ENCODE measurements at places on chromosomes 11 and 22.

DNA sequence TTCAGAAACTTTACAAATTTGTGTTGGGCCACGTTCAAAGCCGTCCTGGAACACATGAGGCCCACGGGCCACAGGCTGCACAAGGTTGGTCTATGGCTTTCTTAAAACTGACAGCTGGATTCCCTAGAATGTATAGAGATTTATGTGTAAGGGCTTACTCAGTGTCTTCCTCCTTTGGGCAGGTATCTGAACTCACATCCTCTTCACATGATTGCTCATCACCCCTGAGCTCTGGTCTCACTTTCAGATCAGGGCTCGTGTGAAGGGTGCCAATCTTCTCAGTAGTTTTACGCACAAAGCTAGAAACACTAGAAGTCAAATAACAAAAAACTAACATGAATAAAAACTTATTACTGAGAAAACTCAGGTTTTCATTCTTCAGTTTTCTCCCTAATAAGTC is 27.1 kb downstream of the HPS5 start:
- peaks cover 88% of the 10 kb centered on the region for H3K36me3 ChIP-seq
- H3K4me3 ChIP-seq = no peak overlapping the region
- no peak for DNase-seq
- H3K27me3 ChIP-seq = no peaks in the 10 kb centered on the region
- no peaks in the 10 kb centered on the region for H3K4me1 ChIP-seq

GRCh38 chr11:74507582-74507981 is 14.1 kb upstream of the LIPT2 start:
- no peaks in the 10 kb centered on the region for H3K27me3 ChIP-seq
- no peak overlapping the region for H3K4me3 ChIP-seq
- no peak for DNase-seq
- H3K36me3 ChIP-seq = peaks cover 6% of the 10 kb centered on the region
- H3K4me1 ChIP-seq = no peaks in the 10 kb centered on the region

DNA sequence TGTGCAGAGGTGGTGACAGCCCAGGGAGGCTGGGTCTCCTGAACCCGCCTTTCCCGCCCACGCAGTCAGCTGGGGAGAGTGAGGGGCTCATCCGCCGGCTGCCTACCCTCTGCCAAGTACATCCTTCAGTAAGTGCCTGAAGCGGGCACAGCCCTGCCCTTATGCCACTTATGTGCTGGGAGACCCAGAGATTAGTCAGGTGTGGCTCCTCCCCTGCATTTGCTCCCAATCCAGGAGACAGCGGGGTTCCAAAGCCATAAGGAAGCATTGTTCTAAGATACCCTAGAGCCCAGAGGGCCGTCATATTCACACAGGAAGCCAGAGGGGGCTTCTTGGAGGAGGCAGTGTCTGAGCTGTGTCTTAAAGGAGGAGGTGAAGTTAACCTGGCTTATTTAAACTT is 5.8 kb upstream of the PPP6R3 start:
- no peaks in the 10 kb centered on the region for H3K4me1 ChIP-seq
- H3K4me3 ChIP-seq = no peak overlapping the region
- H3K27ac ChIP-seq = no peak overlapping the region
- H3K27me3 ChIP-seq = no peaks in the 10 kb centered on the region
- peaks cover 4% of the 10 kb centered on the region for H3K36me3 ChIP-seq

- H3K27ac ChIP-seq = no peak overlapping the region
- H3K4me3 ChIP-seq = no peak overlapping the region
- H3K4me1 ChIP-seq = 0 out of 2 replicates have a peak, but pooled peaks cover under 1% of the 10 kb centered on the region
- DNase-seq = peak; percentile 87
- no peaks in the 10 kb centered on the region for H3K27me3 ChIP-seq
Measured at GRCh38 chr11:75105462-75105925, 8.8 kb upstream of the OR2AT4 start.

DNA sequence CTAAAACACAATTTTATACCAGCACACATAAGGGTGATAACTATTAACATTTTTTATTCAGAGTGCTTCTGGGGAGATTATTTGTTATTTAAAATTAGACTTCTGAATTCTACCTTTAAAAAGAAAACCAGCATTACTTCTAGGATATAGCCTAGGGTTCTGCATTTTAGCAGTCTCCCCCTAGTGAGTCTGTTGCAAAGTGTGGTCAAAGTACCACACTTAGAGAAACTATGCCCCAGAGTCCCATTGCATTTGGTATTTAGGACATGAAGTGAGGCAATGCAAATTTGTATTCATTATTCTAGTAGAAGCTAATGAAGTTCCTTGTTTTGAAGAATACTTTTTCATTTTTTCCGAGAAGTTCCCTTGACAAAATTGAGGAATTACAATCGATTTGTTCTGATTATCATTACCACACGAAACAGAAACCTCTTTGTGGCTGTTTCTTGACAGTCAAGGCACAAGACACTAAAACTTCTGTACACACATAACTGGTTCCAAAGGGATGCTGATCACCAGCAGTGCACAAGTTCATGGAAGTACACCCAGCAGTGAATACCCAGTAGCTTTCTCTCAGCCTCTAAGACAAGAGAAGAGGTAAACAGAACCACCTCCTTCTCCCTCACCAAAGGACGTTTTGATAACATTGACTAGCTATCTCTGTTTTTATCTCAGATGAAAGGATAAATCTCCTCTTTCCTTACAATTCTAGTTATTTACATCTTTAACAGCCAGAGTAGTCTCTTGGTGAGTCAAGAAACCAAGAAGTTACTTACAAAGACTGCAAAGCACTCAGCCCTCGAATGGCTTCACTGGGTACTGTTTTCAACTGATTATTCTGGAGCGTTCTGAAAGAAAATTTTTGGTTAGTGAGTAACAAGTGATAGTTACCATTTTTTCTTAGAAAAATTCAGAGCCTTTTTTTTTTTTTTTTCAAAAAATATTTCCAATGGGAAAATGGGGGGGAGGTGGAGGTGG is 27.6 kb upstream of the CCDC34 start:
- peaks cover 6% of the 10 kb centered on the region for H3K4me1 ChIP-seq
- H3K27me3 ChIP-seq = no peaks in the 10 kb centered on the region

DNA sequence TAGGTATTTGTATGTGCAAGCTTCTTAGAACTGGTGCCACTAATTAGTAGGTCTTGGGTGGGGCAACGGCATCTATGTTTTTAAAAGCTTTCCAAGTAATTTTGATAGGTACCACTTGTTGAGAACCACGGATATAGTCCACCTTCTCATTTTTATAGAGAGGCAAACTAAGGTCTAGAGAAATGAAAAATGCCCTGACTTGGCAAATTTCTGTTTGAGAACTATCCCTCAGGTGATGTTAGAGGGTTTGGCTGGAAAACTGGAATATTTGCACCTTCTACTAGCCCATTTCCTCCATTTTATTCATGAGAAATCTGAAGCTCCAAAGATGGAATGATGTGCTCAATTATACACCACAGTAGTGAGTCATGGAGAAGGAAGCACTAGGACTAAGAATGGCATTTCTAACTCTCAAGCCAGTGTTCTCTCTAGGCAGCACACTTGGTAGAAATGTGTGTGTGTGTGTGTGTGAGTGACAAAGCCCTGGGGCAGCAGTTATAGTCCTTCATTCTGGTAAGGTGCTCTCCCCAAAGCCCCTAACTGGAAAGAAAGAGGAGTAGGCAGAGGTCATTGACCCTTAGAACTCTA is 1.8 kb upstream of the TMEM86A start:
- no peak for DNase-seq
- no peaks in the 10 kb centered on the region for H3K4me1 ChIP-seq
- no peaks in the 10 kb centered on the region for H3K27me3 ChIP-seq
- H3K36me3 ChIP-seq = no peaks in the 10 kb centered on the region

- peaks cover 2% of the 10 kb centered on the region for H3K4me1 ChIP-seq
- no peak for DNase-seq
- peaks cover 63% of the 10 kb centered on the region for H3K27me3 ChIP-seq
- H3K36me3 ChIP-seq = no peaks in the 10 kb centered on the region
- H3K27ac ChIP-seq = no peak overlapping the region
Measured at GRCh38 chr11:128902515-128903066, 11.4 kb downstream of the KCNJ5 start.

- DNase-seq = no peak
- H3K36me3 ChIP-seq = peaks cover 31% of the 10 kb centered on the region
- H3K27me3 ChIP-seq = peaks cover 19% of the 10 kb centered on the region
Measured at GRCh38 chr22:19143967-19144400, 467 bp downstream of the ESS2 start.

DNA sequence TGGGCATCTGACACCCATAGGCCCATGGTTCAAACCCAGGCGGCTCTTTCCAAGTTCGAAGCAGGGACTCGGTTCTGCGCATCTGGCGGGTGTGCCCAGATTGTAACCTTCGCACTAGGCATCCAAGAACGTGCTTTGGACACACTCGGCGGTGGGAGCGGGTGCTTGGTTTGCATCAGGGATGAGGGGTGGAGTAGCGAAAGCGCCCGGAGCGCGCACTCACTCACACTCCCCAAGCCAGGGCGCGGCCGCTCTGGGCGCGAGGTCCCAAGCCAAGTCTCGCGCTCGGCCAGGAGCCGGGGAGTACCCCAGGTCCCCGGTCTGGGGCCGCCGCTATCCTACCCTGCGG is 243 bp upstream of the SYT9 start:
- peak overlapping the region; percentile 73 for H3K4me3 ChIP-seq
- peaks cover 10% of the 10 kb centered on the region for H3K27me3 ChIP-seq
- DNase-seq = no peak
- H3K27ac ChIP-seq = no peak overlapping the region

DNA sequence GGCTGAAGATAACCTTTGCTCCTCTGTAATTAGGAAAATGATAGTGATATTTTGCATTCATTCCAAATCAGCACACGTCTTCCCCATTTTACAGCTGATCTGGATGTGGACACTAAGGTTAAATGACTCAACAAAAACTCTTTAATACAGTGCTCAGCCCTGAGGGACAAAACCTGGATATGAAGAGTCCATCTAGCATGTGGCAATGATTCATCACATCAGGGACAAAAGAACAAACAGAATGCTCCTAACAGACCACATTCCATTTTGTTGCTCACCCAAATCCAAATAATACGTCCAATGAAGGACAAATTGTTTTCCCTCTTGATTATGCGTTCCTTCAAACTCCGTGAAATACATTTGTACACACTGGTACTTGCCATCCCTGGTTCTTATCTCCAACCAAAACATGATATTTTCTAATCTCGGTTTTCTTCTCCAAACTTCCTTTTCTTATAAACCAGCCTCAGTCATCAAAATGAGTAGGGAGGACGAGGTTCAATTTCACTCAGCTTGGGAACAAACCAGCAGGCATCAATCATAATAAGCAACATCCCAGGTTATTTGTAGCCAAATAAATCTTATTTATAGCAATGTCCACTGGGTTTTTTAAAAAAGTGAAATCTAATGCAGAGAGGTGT is 53.7 kb upstream of the MTMR2 start:
- H3K27me3 ChIP-seq = no peaks in the 10 kb centered on the region
- no peak overlapping the region for H3K27ac ChIP-seq
- H3K36me3 ChIP-seq = no peaks in the 10 kb centered on the region
- no peak overlapping the region for H3K4me3 ChIP-seq
- H3K4me1 ChIP-seq = no peaks in the 10 kb centered on the region

- H3K27ac ChIP-seq = no peak overlapping the region
- H3K4me1 ChIP-seq = no peaks in the 10 kb centered on the region
- no peaks in the 10 kb centered on the region for H3K27me3 ChIP-seq
- no peak overlapping the region for H3K4me3 ChIP-seq
- no peaks in the 10 kb centered on the region for H3K36me3 ChIP-seq
- no peak for DNase-seq
Measured at GRCh38 chr11:117900720-117901440, 24.4 kb upstream of the FXYD6 start.

GRCh38 chr11:36455658-36456111 is 54.4 kb downstream of the TRAF6 start:
- H3K4me1 ChIP-seq = no peaks in the 10 kb centered on the region
- no peak for DNase-seq
- no peaks in the 10 kb centered on the region for H3K36me3 ChIP-seq
- H3K27me3 ChIP-seq = no peaks in the 10 kb centered on the region
- no peak overlapping the region for H3K27ac ChIP-seq
- no peak overlapping the region for H3K4me3 ChIP-seq

DNA sequence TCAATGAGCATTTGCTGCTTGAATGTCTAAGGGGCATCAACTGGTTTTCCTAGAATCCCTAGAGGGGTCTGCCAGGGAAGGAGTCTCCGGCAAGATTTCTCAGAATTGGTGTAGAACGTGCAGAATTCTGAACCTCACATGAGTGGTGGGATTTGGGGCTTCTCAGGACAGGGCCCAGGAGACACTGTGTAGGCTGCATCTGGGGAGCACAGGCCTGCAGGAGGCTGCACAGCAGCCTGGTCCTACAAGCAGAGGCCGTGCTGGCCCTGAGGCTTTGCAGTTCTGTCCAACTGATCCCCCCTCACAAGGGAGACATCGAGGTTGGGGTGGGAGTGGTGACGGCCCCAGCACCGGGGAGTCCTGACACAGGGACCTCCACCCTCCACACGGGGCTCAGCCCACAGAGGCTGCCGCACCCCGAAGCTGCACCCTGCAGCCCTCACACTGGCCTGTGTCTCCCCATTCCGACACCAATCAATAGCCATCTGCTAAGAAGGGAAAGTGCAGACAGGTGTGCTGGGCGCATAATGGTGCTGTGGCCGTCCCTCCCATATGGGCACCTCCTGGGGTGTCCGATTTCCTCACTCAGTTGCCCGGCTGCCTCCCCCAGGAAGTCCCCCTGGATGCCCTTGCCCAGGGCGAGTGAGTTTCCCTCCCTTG is 688.1 kb downstream of the BRD1 start:
- no peak overlapping the region for H3K4me3 ChIP-seq
- DNase-seq = peak; percentile 19
- no peak overlapping the region for H3K27ac ChIP-seq
- H3K4me1 ChIP-seq = no peaks in the 10 kb centered on the region
- H3K27me3 ChIP-seq = no peaks in the 10 kb centered on the region

DNA sequence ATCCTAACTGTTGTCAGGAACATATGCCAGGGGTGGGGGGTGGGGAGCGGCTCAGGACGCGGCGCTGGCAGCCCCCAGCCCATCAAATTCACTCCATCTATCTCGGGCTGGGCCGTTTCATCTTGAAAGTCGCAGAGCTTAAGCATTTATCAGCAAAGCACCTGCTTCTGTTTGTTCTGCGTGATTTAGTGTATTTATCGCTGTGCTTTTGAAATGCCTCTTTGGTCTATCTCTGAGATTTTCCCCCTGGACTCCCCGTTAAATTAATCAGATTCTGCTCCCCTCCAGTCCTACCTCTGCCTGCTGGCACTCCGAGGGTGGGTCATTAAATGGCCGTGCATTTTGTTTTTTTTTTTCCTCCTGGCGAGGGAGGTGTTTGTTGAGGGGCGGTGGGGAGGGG is 446.2 kb downstream of the TBC1D22A start:
- no peak for DNase-seq
- H3K4me1 ChIP-seq = no peaks in the 10 kb centered on the region
- H3K36me3 ChIP-seq = peaks cover 50% of the 10 kb centered on the region
- no peak overlapping the region for H3K4me3 ChIP-seq
- no peaks in the 10 kb centered on the region for H3K27me3 ChIP-seq

- peak overlapping the region; percentile 68 for H3K4me3 ChIP-seq
- H3K4me1 ChIP-seq = peaks cover 15% of the 10 kb centered on the region
- H3K27me3 ChIP-seq = peaks cover 2% of the 10 kb centered on the region
- H3K36me3 ChIP-seq = no peaks in the 10 kb centered on the region
- peak overlapping the region; percentile 53 for H3K27ac ChIP-seq
Measured at GRCh38 chr11:118615282-118615975, 8.0 kb downstream of the PHLDB1 start.

- no peaks in the 10 kb centered on the region for H3K4me1 ChIP-seq
- H3K27ac ChIP-seq = no peak overlapping the region
- H3K36me3 ChIP-seq = no peaks in the 10 kb centered on the region
- H3K4me3 ChIP-seq = no peak overlapping the region
- no peak for DNase-seq
Measured at GRCh38 chr11:113304916-113305315, 9.5 kb upstream of the TTC12 start.

- H3K4me3 ChIP-seq = no peak overlapping the region
- H3K4me1 ChIP-seq = no peaks in the 10 kb centered on the region
- no peaks in the 10 kb centered on the region for H3K27me3 ChIP-seq
- peaks cover 16% of the 10 kb centered on the region for H3K36me3 ChIP-seq
Measured at GRCh38 chr22:44245438-44245837, 64.7 kb downstream of the PARVG start.
